Adipocyte (in vitro differentiated cells): ENCODE measurements at places on chromosomes 3 and 15.

DNA sequence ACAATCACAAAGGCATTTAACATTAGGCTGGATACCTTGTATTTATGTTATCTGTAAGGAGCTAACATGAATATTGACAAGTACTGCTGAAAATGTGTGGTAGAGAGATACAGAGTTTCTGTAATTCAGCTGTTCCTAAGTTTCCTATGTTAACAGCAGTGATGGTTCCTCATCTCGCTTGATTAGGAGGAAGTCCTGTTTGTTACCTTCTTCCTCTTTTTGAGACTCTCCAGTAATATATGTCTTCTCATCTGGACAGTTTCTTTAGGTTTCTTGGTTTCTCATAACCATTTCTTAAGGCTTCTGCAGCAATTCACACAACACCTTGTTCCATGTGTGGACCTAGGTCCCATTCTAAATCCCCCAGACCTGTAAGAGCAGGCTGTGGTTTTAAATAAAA lies 11.4 kb upstream of the PEX5L start:
- DNase-seq = no peak

DNA sequence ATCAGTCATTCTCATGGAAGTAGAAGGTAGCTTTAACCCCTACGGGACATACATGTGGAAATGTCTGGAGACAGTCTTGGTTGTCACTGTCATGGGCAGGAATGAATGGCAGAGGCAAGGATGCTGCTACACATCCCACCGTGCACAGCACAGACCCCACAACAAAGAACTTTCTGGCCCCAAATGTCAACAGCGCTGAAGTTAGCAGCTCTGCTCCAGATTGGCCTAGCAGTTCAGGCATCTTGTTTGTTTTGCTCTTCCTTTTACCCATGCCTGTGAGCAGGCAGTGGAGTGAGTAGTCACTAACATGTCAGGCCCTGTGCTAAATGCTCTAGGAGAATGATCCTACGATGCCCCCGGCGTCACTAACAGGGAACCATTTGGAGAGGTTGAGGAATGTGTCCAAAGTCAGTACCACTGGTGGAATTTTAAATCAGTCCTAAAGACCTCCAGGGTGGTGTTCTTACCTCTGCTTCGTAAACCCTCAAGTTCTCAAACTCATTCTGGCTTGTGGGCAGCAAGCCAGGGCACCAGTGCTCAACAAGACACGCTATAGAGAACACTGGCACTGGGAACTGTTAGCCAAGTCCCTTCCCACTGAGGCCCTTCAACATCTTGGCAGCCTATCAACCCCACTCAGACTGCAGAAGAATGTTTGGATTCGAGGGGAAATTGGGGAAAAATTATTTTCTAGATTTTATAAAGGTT lies 142.2 kb downstream of the FOXP1 start:
- DNase-seq = no peak

DNA sequence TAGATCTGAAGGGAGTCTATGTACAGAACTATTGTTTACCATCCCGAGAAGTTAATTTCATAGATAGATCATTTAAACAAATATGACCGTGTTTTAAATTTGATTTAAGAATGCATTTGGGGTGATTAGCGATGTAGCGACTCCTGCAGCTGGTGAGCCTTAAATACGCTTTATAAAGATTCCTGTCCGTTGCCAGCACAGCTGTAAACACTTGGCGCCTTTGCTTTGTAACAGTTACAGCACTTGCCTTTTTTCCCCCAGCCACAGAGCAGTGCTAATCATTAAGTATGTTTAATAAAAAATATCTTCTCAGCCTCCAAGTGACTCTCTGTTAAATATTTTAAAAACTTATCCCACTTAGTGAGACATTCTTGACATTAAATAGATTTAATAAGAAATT lies 333.8 kb downstream of the FEZF2 start:
- DNase-seq = no peak

DNA sequence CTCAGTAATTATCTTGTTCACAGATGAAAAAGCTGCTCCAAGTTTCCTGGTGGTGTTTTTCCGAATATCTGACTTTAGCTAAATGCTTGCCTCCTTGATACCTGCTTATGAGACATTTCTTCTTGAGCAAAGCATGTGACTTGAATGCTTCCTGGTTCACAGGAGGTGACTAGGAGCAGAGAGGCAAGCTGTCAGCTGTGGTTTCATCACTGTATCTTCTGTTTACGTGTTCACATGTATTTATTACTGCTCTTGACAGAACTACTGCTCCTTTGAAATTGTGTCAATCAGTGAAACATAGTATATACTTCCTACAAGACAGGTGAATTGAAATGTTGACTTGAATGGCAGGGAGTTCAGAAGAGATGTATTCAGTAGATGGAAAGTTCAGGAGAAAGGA lies 8.9 kb upstream of the SPPL2A start:
- no peak for DNase-seq

GRCh38 chr15:71139241-71139640 lies 24.0 kb downstream of the THSD4 start:
- DNase-seq = no peak

DNA sequence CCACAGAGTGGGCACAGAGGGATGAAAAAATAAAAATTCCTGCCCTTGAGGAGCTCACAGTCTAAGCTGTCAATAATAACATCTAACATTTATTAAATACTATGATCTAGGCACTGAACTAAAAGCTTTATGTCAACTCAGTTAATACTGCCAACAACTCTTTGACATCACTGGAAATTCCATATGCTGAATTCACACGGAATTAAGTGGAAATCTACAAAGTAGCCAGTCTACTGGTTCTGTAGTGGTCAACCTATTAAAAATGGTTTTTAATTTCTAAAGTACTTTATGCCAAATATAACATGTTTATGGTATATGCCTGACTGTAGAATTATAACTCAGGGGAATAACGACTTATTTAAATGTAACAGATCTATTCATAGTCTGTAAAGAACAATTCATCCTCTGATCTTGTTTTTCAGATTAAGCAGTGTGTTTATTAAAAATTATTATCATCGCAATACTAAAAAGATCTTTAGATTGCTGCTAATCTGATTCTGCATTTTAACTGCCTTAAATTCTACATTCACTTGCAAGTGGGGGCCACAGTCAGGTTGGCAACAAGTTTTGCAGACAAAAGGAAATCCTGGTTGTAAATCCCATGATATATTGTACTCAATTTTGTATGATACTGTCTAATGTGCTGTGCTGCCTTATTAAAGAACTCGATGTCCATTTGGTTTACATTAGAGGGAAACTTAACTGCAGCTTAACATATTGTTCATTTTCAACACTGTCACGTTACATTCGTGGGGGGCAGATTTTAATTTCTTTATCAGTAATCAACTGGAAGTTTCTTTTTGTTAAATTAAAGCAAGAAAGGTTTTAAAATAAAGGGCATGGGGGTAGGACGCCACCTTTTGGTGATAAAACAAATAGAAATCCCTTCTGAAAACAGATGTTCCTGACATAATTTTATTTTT lies 2.6 kb upstream of the FOXP1 start:
- peak; percentile 79 for DNase-seq

DNA sequence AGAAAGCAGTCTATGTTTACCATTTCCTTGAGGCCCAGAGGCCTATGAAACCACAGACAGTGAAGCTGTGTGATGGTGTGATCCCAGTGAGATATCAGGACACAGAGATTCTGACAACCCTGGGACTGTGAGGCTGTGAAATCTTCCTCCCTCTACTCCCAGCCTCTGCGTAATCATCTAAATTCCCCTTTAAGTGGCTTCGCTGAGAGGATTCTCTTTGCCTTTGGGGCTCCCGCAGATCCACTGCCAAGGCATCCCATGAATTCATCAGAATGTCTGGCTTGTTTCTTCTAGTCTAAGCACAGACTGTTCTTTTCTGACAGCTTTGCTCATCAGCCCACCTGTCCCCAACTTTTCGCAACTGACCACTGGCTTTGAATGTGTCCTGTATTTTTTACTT lies 901.2 kb upstream of the NR2F2 start:
- DNase-seq = no peak

- no peak for DNase-seq
Observed at GRCh38 chr3:193559100-193559499, 4.4 kb upstream of the ATP13A4 start.

- DNase-seq = no peak
Observed at GRCh38 chr3:123862152-123862551, 22.0 kb downstream of the MYLK start.

DNA sequence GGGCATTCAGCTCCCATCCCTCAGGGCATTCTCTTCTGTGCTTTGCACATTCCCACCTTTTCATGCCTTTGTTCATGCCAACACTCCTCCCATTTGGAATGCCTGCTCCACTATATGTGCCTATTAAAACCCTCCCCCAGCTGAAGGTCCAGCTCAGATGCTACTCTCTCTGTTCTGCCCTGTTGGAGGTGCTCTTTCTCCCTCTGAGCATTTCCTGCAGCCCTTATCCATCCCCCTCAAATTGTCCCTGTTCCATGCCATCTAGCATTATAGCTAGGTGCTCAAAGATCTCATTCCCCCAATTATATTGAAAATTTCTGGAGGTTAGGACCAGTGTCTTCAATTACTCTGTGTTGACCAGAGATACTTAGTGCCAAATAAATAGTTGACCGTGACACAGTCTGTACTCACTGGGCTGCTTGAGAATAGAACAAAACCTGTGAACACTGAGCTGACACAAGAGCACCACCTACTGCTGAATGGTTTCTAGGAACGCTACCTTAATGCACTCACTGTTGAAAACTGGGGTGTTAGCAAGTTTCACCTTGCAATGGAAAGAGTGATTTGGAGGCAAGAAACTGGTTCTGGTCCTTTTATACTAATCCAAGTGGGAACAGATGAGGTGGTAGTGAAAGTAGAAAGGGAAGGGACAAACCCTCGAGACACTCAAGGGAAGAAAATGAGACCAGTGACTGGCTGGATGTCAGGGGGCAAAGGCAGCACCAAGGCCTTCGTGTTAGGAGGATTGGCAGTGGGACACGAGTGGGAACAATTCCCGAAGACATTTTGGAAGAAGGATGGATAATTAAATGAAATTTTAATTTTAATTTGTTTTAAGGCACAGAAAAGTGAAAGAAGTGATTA lies 289.8 kb upstream of the ROPN1 start:
- DNase-seq = peak; percentile 52

GRCh38 chr3:134291319-134292254 lies 40.9 kb upstream of the RYK start:
- DNase-seq = peak; percentile 96

DNA sequence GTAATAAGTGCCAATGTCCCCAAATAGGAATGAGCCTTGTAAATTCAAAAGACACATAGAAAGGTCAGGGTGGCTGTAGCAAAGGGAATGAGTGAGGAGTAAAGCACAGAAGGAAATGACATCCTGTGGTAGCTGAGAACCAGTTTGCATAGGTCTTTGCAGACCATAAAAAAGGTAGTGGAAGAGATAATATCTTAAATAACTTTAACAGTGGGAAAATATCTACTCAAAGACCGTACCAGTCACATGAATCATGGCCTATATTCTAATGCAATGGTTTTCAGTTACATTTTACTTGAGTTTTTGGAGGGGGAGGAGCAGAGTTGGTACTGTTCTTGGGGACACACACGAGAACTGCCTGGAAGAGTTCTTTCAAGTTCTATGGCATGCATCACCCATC lies 297.3 kb upstream of the ADAMTS9 start:
- DNase-seq = no peak

GRCh38 chr3:72078676-72079368 lies 293.9 kb upstream of the PROK2 start:
- DNase-seq = no peak

DNA sequence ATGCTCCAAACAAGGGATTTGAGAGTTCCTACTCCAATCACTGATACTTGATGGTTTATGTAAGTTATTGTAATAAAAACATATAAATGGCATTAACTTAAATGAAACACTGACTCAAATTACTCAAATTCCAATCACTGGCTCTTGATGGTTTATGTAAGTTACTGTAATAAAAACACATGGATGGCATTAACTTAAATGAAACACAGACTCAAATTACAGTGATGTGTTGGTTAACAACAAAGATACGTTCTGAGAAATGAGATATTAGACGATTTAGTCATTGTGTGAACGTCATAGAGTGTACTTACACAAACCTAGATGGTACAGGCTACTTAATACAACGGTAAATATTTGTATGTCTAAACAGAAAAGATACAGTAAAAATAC lies 6.6 kb downstream of the MOBP start:
- DNase-seq = peak; percentile 51

DNA sequence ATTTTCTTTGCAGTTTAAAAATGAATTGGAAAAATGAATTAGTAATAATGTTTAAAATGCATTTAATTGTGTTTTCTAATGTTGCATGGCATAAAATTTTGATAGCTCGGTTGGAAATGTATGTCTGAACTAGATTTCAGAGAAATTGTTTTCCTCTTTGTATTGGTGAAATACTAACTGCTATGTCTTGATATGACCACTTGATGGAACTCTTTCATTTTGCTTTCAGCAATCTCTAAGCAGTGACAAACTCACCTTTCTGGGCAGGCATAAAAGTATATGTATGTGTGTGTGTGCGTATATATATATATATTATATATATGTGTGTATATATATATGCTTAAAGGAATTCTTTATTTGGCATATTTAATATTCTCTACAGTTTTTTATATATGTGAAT lies 239.3 kb upstream of the ZNF717 start:
- DNase-seq = peak; percentile 73

- DNase-seq = peak; percentile 48
Observed at GRCh38 chr3:50525987-50526386, 22.6 kb upstream of the CACNA2D2 start.

DNA sequence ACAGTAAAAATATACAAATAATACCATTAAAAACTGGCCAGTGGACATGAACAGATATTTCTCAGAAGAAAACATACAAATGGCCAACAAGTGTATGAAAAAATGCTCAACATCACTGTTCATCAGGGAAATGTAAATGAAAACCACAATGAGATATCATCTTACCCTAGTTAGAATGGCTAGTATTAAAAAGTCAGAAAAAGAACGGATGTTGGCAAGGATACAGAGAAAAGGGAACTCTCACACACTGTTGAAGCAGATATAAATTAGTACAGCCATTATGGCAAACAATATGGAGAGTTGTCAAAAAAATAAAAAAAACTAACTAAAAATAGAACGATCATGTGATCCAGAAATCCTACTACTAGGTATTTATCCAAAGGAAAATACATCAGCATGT lies 222.7 kb upstream of the NAALADL2 start:
- DNase-seq = no peak

DNA sequence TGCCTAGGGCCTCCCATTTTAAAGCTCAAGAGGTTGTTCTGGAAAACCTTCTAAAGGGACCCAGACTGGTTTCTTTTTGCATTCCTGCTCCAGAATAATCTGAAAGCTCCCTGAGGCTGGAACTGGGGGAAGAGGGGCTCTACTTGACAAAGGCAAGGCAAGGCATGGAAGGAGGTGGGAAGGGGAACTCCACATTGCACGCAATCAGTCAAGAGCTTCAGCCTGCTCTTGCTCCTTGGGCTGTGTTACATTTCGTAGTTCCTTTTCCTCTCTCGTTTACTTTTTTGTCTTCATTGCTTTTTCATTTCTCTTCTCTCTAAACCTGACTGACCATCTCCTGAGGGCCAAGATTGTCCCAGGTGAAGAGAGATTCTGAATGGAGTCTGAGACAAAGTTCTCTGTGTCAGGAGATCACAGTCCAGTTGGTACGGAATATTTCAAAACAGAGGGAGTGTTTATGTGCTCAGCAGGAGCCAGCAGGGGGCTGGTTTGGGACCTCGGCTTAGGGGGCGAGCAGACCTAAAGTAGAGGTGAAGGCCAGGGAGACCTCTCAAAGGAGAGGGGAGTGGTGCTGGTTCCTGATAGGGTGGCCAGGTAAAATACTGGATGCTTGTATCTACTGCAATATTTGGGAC lies 6.0 kb upstream of the KCTD6 start:
- no peak for DNase-seq

GRCh38 chr3:12413721-12414255 lies 70.5 kb upstream of the TSEN2 start:
- no peak for DNase-seq
